ENCODE measurements at places on chromosomes 1 and 21.

GRCh38 chr21:44718571-44718970, 7.2 kb upstream of the TSPEAR start:
- no peak for DNase-seq

DNA sequence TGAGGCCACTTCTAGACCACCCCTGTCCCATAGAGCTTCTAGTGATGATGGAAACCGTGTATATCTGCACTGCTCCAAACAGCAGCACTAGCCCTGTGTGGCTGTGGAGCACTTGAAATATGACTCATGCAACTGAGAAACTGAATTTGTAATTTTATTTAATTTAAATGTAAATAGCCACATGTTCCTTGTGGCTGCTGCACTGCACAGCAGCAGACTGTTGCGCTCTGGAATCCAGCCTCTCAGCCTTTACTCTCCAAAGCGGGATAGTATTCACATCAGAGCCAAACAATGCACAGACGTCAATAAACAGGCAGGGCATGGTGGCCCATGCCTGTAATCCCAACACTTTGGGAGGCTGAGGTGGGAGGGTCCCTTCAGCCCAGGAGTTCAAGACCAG, 12.0 kb downstream of the CAPN2 start:
- no peak for DNase-seq

DNA sequence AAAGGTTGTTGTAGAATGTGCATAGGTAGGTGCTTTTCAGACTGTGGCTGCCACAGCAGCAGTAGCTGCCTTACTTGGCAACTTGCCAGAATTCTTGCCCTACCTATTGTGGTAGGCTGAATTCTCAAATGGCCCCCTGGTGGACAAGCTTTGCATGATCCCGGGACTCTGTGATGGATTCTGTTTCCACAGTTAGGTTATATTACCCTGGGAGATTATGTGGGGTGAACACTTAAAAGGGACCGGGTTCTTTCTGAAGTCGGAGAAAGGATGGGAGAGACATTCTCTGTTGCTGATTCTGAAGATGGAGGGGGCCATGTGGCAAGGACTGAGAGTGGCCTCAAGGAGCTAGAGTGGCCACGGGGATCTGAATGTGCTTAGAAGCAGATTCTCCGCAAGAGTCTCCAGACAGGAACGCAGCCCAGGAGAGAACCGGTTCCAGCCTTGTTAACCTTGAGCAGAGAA, 32.1 kb upstream of the KCNE1 start:
- DNase-seq, result peak; percentile 28

GRCh38 chr1:54114001-54114400, 38.8 kb downstream of the CDCP2 start:
- DNase-seq, result no peak

DNA sequence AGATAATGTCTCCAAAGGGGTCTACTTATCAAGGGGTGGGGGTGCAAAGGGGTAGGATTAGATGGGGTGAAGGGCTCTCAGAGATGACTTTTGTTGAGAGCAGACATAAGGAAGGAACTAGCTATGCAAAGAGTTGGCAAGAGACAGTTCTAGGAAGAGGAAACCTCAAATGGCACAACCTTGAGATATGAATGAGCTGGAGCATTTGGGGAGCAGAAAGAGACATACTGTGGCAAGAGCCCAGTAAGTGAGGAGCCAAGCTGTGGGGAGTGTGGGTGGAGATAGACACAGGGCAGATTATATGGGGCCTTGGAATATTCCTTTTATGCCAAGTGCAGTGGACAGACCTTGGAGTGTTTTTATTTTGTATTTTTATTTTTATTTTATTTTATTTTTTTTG, 84.8 kb upstream of the BTG3 start:
- no peak for DNase-seq

- DNase-seq, result no peak
Observed at GRCh38 chr1:5586629-5587028, 405.6 kb downstream of the NPHP4 start.

- DNase-seq, result no peak
Observed at GRCh38 chr21:42311816-42312625, 3.2 kb downstream of the TFF3 start.

DNA sequence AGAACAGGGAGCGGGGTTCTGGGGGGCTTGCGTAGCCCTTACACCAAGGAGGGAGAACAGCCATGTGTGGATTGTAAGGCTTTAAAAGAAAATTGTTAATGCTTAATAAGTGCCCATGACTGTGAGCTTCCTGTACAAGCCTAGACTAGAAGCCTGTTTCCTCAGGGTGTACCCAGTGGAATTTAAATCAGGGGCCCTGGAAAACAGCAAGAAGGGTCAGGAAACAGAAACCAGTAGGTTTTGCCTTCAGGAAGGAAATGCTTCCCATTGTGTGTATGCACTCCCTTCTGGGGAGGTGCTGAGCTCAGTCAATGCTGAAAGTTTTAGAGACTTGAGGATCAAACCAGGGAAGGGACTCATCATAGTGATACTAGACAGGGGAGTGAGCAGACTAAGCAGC, 12.7 kb downstream of the UTP11 start:
- no peak for DNase-seq

- no peak for DNase-seq
Observed at GRCh38 chr1:168923521-168924136, 182.9 kb upstream of the ATP1B1 start.

- DNase-seq, result no peak
Observed at GRCh38 chr1:160519642-160520435, 3.2 kb downstream of the SLAMF6 start.

DNA sequence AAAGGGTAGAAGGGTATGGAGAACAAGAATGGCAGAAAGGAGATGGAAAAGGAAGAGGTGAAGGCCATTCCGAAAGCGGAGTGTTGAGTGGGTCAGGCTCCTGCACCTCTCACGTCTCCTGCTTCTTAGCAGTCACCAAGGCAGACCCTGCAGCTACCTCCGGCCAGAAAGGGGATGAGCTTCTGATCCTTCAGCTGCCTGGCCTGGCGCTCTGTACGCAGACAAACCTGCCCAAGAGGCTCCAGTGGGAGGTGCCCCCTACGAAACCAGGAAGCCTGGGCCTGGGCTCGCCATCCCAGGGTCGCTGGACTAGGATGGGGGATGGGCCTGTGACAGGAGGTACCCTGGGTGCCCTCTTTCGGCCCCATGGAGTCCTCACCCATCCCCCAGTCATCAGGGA, 3.0 kb downstream of the GPR61 start:
- DNase-seq, result no peak

- no peak for DNase-seq
Observed at GRCh38 chr21:39675590-39675989, 62.9 kb downstream of the B3GALT5 start.

DNA sequence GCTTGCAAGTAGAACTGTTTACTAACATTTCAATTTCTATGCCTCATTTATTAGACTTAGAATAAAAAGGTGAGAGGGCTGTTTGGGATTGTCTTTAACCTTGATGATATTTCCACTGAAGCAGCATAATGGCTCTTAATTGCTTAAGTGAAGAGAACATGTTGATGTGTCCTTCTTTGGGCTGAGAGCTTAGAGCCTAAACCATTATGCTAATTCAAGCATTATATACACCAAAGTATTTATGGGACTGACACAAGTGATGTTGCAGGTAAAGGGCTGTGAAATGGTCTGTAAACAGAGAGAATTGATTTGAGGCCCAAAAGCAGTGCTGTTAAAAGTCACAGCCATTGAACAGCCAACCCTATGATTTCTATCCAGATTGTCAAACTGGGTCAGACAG, 113.9 kb downstream of the ATG4C start:
- DNase-seq, result no peak

- no peak for DNase-seq
Observed at GRCh38 chr1:107559881-107560280, 405.1 kb downstream of the VAV3 start.

DNA sequence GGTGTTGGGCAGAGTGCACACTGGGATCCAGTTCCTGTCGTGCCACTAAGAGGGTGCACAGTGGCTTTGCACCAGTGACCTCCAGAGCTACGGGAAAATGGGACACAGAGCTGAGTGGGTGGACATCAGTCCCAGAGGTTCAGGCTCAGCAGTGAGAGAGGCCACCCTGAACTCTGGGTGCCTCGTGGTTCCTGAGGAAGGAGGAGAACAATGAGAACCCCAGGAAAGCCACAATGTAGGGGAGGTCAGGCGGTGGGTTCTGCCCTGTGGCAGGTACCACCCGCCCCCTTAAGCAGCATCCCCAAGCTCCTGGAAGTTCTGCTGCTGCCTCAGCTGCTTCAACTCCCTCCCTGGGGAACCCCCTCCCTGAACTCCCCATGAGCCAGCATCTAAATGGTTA, 112.2 kb downstream of the GRIK3 start:
- no peak for DNase-seq

GRCh38 chr21:35005560-35006224, 43.4 kb downstream of the RUNX1 start:
- DNase-seq, result no peak

DNA sequence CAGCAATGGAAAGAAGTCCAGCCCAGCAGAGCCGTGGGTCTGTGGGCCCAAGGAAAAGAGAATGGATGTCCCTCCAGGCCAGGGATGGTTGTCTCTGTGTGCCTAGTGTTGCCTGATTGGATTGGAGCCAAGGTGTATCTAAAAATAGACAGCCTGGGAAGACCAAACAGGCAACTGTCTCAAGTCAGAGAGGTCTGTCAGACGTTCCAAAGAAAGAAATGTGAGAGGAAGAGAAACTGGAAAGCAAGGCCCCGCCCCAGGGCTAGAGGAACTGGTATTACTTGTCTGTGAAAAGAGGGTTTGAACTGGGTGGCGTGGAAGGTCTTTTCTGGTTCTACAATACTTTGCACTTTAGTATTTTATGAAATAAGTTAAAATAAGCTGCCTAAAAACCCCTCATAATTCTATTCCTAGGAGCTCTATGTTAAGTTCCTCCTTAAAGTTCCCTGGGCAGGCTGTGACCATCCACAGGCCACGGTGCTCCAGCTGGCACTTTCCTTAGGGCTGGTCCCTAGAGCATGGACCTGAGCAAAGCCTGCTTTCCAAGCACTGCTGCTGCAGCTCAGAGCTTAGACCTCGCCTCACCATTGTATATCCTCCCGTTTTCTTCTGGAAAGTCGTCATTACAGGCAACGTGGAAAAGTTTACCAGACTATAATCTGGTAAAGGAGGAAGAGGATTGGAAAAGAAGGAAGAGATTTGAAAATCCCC, 151.6 kb downstream of the DISC1 start:
- DNase-seq, result no peak

GRCh38 chr1:18922848-18923755, 20.7 kb upstream of the ALDH4A1 start:
- no peak for DNase-seq

DNA sequence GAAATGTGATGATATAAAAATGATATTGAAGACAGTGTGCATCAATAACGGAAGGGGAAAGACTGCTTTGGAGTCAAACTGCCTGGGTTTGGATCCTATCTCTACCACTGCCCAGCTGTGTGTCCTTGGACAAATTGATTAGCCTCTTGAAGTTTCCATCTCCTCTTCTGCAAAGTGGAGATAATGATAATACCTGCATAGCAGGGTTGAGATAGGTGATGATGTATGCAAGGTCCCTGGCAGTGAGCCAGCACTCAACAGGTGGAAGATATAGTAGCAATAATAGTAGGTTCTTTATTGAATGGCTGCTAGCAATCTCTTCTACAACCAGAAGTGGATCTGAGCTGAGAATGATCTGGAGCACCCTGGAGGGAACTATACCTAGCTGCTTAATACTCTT, 166.7 kb downstream of the MIS18A start:
- DNase-seq, result no peak

- DNase-seq, result no peak
Observed at GRCh38 chr1:200640963-200641401, 20.4 kb upstream of the KIF14 start.

All from effector memory CD4-positive, alpha-beta T cell (primary cell).